ENCODE measurements at places on chromosomes 13 and 19.

- DNase-seq = no peak
Observed at GRCh38 chr19:49432141-49433073, 7.2 kb downstream of the GFY start.

- no peak for DNase-seq
Observed at GRCh38 chr19:33476151-33476707, 45.4 kb downstream of the PEPD start.

GRCh38 chr13:48561466-48562235, 28.8 kb upstream of the RCBTB2 start:
- no peak for DNase-seq

DNA sequence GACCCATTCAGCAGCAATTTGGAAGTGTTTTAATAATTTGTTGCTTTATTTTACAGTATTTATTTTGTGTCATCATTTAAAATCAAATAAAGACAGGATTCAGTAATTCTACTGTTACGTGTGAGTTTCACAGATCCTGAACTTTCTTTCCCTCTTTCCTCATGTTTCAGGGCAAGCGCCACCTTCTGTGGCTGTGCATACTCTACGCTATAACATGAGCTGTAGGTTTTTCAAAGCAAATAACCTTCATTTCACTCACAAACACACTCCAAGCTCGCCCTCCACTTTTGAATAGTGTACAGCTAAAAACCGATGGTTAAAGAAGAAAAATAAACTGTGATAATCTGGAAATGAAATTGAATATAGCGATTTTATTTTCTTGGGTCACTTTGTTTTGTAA, 753.3 kb downstream of the OLFM4 start:
- no peak for DNase-seq

- peak; percentile 39 for DNase-seq
Observed at GRCh38 chr19:20664901-20665781, 3.8 kb upstream of the ZNF626 start.

- DNase-seq = no peak
Observed at GRCh38 chr13:41177616-41178015, 16.8 kb downstream of the KBTBD7 start.

GRCh38 chr19:54123682-54124081, 8.1 kb downstream of the PRPF31 start:
- DNase-seq = no peak

DNA sequence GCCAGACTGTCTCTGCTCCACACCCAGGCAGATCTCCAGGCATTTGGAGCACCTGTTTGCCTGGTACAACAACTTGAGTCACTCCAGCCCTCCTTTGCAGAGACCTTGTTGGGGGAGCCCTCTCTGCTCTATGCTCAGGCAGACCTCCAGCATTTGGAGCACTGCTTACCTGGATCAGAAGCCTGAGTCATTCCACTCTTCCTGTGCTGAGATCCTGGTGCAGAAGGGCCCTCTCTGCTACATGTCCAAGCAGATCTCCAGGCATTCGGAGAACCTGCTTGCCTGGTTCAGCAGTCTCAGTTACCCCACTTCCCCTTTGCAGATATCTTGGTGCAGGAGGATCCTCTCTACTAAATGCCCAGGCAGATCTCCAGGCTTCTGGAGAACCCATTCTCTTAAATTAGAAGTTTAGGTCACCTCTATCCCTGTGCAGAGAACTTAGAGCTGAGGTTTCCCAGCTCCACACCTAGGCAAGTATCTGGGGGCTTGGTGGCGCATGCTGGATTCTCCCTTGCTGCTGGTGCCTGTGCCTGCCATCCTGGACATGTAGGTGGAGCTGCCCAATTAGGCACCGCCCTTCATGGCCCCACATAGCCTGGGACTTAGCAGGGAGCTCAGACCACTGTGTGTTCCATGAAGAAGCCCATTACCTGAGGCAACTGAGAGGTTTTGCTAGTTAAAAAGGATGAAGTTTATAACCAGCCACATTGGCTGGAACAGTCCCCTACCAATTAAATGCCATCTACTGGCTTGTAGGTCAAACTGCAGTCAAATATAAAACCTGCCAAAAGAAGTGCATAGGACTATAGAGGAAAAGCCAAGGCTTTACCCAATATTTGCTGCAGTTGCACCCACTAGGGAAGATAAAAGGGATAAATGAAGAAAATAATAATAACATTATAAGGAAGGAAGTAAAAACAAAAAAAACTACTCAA, 97.6 kb upstream of the SLITRK6 start:
- DNase-seq = no peak

DNA sequence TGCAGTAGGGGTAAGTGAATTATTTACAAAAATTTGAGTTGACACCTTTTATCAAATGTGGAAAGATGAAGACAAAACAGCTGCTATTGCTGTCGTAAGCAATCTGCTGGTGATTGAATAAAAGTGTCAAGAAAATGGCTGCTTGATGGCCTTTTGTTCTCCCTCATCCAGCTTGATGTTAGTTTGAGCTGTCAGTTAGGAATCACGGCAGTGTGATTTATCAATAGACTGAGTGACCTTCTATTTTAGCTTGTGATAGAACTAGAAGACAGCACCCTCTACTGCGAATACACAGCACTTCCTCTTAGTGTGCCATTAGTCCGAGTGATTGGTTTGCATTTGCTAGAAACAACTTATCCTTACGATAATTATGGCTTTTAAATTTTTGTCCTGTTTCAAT, 76.3 kb downstream of the MZT1 start:
- no peak for DNase-seq

DNA sequence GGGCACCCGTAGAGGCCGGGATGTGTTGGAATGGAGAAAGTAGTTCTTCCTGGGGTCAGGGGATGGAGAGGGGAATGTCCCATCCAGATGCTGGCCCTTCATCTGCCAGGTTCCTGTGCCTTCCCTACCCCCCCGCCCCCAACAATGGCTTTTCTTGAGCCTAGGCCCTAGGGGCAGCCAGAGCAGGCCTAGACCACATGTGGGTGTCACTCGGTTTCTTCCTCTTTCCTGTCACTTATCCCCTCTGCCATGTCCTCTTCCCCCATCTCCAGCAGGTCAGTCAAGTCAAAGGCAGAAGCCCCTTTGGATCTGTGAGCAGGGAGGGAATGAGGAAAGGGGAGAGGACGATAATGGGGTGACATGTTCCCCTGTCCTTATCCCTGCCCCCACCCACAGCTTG, 36.4 kb downstream of the LYL1 start:
- DNase-seq = no peak

DNA sequence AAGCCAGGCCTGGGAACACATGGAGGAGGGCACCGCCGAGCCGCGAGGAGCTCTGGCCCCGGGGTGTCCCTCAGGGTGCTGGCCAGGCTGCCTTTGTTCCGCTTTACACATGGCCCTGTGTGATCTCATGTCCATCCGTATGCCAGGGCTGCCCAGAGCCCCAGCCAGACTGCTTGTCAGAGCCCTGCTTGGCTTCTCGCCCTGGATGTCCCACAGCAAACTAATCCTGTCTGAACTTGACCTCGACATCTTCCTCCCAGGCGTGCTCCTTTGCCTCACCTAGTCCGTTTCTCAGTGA, 14.3 kb downstream of the BCKDHA start:
- no peak for DNase-seq

DNA sequence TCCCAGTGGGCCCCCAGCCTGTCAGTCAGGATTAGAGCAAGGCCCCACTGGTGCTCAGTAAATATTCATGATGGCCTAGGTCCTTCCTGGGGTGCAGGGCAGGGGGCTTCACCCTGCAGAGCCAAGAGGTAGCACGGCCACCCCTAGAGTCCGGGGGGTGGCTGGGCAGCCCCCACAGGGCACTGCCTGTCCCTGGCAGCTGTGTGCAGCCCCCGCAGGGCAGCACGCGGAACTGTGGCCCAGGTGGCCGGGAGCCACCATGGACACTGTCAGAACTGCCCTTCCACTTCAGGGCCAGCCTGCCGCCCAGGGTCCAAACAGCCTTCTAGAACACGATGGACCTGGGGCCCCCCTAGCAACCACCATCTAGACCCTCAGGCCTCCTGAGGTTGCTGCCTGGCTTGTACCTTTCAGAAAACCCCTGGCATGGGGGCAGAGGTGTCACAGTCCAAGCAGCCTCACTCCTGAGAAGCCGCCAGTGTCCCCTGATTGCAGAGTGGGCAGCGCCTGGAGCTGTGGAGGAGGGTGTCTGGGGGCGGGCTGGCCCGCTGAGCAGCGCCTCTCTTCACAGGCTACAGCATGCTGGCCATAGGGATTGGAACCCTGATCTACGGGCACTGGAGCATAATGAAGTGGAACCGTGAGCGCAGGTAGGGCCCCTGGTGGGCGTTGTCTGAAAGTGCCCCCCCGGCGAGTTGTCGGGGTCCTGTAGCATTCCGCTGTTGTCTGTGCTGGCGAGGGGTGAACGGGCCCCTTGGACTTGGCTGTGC, 2.9 kb upstream of the YJEFN3 start:
- DNase-seq = no peak

DNA sequence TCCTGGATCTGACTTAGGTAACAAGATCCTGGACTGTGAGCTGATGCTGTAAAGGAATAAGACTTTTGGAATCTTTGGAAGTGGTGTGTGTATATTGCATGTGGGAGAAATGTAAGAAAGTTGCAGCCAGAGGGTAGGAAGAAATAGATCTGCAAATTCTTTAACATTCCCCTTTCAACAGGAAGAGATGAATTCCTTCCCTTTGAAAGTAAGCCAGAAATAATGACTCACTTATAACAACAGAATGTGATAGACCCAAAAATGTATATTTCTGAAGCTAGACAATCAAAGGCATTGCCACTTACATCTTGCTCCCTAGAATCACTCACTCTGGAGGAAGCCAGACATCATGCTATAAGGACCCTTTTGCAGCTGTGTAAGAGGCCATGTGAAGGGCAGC, 9.8 kb upstream of the SIAH3 start:
- no peak for DNase-seq

GRCh38 chr13:99288089-99288488, 19.1 kb downstream of the GPR183 start:
- DNase-seq = no peak

DNA sequence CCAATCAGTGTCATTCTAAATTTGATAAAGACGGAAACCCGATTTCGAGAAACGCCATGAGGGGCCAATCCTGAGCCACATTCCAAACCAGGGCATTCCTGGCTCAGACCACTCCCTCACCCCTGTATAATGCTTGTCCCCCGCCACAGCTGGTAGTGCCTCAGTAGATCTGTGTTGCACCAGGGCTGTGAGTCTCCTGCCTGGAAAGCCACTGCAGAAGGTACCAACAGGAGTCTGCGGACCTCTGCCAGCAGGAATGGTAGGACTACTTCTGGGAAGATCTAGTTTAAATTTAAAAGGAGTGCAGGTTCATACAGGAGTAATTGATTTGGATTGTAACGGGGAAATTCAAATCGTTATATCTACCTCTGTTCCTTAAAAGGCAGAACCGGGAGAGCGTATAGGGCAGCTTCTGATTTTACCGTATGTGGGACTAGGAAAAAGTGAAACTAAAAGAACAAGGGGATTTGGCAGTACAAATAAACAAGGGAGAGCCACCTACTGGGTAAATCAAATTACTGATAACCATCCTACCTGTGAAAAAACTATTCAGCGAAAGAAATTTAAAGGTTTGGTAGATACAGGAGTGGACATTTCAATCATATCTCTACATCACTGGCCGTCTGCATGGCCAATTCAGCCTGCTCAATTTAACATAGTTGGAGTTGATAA, 20.8 kb upstream of the ZNF266 start:
- DNase-seq = no peak

GRCh38 chr13:26839682-26840081, 79.1 kb upstream of the GPR12 start:
- no peak for DNase-seq

- DNase-seq = no peak
Observed at GRCh38 chr13:93368296-93368695, 141.7 kb downstream of the GPC6 start.

DNA sequence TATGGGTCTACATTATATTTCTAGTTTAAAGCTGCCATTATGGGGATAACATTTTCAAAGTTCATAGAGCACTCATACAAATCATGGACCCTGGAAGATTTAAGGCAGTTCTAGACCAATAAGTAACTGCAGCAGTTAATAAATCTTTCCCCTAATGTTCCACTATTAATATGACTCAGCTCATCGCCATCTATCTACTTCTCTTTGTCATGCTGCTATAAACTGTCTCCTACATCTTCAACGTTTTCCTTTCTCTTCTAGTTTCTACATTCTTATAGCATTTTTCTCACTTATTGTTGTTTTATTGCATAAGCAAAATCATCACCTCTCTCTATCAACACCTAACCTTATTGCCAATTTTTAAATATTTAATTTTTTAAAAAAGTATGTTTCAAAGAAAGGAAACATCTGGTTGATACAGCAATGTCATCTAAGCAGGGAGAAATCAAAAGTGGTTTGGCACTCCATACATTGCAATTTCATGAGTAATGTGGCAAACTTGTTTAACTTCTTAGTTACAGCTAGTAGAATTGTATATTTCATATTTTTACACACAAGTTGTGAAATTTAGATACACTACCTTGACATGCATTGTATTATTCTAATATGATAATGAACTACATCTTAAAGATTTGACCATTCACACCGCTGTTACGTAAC, 1500.4 kb upstream of the MIR17HG start:
- no peak for DNase-seq

GRCh38 chr19:2246801-2247361, 2.2 kb upstream of the AMH start:
- DNase-seq = no peak

- no peak for DNase-seq
Observed at GRCh38 chr19:3752492-3752891, 9.0 kb downstream of the APBA3 start.

GRCh38 chr13:101309014-101309619, 107.2 kb downstream of the NALCN start:
- DNase-seq = no peak

DNA sequence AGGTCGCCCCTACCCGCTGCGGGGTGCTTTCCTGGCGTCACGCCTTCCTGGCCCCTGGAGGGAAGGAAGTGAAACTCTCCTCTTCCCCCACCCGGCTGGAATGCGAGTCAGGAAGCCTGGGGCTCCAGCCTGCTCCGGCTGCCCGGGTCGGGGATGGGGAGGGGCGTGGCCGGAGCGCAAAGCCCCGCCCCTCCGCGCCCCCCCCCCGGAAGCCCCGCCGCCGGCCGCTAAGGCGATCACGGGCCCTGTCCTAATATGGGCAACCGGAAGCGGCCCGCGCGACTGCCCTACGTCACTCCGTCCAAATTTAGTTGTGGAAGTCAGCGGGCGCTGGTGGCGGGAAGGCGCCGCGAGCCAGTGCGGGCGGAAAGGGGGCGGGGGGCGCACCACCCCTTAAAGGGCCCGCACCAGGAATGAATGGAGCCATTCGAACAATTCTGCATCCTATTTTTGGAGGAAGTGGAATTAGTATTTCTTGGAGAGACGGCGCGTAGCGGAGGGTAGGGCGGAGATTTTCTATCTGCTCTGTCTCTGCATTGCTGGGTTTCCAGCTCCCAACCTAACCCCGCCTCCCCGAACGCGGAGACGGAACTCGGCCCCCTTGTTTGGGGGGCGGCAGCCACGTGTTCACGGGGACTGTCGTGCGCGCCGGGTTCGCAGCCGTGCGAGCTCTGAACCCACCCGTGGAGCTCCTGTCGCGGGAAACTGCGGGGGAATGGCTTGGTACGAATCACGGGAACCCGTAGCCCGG, 1.6 kb downstream of the IER2 start:
- peak; percentile 97 for DNase-seq

GRCh38 chr19:24177686-24178085, 90.7 kb downstream of the ZNF254 start:
- DNase-seq = no peak

All from ovary (tissue), 10 donors.